A549 treated with GW870086 at 1 μM for 4 hours (cell line): ENCODE measurements at places on chromosomes 2 and 18. TPM values are rescaled to one million over a fixed set of nuclear protein-coding genes. Genes with fewer than 3 reads are reported as not detected.

Gene TRIM43B
- 0.10 to 0.13 TPM in 2 of 5 replicates, not detected in the others for total RNA-seq

Gene GLB1L
- 5.0 to 6.7 TPM (median 6.3 TPM) in 5 replicates for total RNA-seq

Gene SERPINB13
- total RNA-seq: not detected in 5 replicates

Gene DAW1
- total RNA-seq: 1.8 to 2.8 TPM (median 2.4 TPM) in 5 replicates

Gene AQP12A
- not detected in 5 replicates for total RNA-seq

Gene TOGARAM2
- 0.09 to 0.28 TPM (median 0.19 TPM) in 5 replicates for total RNA-seq

Gene EMILIN2
- 8.9 to 16.6 TPM (median 14.0 TPM) in 5 replicates for total RNA-seq

Gene SPATA3
- not detected in 5 replicates for total RNA-seq
